ENCODE measurements at places on chromosomes 11 and 22.

DNA sequence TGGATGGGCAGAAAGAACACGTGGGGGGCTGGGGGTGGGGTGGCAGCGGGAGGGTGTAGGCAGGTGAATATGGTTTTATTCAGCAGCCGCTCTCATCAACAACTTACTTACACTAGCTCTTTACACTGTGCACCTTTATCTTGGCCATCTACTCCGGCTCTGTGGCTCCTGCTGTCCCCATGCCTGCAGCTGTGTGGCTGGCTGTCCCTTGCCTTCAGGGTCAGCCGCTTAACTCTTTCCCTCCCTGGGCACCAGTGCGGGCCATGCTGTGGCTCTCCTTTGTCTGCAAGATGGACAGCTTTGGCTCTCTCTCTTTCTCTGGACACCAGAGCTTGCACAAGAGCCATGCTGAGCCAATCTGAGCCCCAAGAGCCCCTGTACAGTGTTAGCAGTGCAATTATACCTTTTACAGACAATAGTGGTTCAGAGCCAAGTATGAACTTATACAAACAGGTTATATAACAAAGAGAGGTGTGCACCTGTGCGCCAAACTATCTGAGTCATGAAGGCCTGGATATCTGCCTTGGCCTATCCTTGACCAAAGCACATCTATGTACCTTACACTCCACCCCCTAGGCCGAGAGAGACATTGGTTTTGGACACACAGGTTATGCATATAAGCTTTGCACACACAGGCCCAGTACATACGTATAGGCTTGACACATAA, 94.3 kb upstream of the CTSC start:
- no peak for DNase-seq

DNA sequence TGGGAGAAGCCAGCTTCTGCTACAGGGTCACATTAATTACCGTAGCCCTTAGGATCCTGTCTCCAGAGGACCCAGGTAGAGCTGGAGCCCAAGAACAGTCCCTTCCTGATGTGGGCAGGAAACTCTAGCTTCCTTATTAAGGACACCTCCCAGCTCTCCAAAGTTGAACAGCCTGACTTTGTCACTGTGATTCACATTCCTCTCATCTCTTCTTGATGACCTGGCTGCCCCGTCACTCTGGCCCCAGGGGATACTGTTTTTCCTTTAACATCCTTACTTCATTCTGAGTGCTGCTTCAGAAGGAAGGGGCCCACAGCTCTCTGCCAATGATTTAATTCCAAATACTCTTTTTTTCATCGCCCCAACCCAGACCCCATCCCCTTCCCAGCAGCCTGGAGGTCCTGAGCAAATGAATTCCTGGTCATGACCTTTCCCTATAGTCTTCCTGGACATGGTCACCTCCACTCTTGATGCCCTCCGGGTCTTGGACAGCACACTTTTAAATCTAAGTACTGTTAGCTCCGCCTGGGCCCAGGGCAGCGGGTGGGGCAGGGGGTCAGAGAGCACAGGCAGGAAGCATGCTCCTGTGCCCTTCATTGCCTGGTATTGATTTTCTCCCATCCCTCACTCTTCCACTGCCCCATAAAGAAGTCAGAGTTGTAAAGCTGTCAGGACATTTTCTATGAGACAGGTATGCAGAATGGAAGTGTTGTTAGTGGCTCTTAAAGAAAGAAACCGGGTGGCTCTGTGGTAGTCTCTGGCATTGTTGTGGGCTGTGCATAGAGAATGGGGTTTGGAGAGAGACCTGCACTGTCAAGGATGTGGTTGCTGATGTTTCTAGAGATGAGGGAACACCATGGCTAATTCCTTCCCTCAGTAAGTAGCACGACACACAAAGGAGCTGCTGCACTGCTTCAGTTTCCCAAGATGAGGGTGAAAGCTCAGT, 22.3 kb upstream of the SPON1 start:
- no peak for DNase-seq

DNA sequence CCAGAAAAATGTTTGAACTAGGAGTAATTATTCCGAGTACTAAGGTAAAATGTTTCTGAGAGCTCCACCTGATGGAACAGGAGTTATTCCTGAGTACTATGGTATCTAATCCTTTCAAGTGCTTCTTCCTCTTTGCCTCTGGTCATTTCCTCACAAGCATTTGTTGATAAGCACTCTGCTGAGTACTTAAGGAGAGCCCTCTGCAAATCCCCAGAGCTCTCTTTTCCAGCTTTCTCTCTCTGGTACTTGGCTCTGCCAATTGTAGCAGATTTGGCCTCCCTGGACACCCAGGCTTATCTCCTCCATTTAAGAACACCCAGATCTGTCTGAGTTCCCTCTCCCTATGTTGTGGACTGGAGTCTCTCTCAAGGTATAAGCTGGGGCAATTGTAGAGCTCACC, 457.0 kb downstream of the MN1 start:
- DNase-seq, result no peak

DNA sequence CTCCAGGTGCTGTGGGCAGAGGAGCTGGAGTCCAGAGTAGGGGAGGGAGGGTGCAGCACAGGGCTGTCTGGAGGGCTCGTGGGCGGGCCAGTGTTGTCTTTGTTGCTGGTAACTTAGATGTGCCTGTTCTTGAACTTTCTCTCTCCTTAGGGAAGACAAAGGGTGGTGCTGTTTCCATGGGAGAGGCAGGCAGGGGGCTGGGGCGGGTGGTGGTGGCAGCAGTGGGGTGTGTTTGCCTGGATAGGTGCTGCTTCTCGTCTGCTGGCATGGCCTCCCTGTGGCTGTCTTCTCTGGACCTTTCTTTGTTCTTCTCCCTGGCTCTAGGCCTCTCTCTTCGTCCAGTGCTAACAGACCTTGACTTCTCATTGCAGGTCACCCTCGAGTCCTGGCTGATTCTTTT, 8.5 kb downstream of the SIDT2 start:
- no peak for DNase-seq

DNA sequence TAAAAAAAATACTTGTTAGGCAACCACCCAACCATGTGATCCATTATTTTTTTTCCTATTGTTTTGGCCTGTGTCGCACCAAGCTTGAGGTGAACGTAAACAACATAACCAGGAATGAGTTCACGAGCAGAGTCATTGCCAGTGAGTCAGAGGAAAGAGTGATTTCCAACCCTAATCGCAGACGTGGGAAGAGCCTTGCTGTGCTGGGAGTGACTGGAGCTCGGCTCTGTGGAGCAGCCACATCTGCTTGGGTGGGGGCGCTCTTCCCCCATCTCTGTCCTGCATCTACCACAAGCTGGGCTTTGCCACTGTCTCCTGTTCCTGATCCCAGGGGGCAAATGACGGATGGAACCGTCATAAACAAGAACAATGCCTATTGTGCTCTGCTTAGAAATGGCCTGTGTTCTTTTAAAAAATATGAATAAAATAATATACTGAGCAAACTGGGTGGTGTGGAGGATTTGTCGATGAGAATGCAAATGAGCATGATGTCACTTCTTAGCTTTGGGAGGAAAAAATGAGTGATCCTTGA, 210.0 kb downstream of the KIRREL3 start:
- no peak for DNase-seq

- no peak for DNase-seq
Measured at GRCh38 chr11:47225552-47226400, 11.0 kb downstream of the DDB2 start.

GRCh38 chr11:22903782-22904181, 43.5 kb upstream of the CCDC179 start:
- no peak for DNase-seq

GRCh38 chr22:30497466-30498150, 7.9 kb downstream of the SEC14L4 start:
- DNase-seq, result no peak

DNA sequence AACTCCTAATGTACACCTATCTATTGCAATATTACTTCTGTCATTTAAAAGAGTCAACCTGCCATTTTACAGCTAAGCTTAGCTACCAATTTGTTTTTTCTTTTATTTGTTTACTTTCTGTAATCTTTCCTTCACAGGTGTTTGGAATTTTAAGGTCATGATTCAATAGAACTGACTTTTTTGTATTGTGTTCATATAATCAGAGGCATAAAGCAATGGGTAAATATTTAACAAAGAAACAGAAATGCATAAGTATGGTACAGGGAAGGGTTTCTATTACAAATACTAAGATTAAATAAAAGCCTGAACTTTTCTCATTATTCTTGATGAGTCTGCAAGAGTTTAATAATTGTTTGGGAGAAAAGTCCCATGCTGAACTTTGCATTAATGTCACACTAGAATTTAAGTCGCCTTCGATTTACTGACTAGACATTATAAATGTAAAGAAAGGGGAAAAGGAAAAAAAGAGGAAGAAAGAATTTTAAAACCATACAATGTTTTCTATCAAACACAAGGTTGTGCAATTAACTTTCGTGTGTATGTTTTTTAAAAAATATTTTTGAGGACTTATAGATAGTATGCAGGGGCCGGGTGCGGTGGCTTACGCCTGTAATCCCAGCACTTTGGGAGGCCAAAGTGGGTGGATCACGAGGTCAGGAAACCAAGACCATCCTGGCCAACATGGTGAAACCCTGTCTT, 35.0 kb upstream of the HIPK3 start:
- DNase-seq, result no peak

DNA sequence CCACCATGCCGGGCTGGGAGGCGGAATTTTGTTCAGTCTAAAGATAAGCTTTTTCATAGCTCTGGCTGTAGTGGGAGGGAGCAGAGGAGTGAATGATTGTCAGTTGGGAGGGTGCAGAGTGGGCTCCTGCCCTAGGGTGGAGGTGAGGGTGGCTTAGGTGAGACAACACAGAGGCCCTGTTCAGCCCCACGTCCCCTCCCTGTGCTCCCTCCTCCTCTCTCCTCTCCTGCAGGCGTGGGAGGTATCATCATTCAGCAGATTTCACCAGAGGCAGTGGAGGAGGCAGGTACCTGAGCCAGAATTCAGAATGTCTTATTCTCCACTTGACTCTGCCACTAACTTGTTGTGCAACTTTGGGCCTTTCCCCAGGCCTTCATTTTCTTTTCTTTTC, 1.7 kb upstream of the THRSP start:
- no peak for DNase-seq

DNA sequence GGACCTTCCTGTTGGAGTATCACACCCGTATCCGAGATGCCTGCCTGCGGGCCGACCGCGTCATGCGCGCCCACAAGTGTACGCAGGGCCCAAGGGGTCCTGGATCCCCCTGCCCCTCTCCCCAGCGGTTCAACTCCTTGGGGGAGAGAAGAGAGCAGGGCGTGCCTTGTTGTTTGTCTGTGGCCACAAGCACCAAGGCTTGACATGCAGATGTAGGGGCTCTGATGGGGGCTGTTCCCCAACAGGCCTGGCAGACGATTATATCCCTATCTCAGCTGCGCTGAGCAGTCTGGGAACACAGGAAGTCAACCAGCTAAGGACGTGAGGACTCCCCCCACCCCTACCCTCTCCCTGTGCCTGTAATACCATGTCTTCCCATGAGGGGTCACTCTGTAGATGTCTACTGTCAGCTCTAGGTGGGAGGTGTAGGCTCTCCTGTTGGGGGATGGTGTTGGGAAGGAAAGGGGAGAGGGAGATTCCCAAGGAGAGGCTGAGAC, 6.8 kb downstream of the CFL1 start:
- DNase-seq, result no peak

DNA sequence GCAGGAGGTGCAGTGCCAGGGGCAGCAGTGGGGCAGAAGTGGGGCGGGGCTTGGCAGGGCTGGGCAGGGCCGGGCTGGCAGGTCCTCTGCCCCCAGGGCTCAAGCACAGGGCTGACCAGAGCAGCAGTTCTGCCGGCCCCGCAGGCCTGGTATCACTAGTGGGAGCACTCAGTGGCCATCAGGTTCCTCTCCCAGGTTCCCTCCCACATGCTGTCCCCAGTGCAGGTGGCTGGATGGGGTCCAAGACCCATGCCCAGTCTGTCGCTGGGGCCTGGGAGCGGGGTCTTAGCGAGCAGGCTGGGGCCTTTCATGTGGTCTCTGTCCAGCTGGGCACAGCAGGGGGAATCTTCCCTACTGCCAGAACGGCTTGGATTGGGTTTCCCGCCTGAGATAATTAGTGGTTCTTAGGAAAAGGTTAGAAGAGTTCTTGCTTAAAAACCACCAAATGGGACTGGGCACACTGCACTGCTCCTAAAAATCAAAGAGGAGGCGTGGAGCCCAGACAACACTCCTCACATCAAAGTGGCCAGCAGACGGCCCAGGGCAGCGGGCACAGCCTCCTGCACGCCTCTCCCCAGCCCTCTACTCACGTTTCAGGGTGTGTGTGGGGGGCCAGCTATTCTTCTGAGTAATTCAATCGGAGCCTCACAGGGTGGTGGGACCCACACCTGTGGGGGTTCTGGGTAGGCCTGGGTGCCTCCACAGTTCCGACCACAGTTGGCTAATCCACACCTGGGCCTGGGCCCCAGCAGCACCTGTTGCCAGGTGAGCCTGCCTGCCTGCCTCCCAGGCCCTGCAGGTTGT, 45.6 kb downstream of the TPCN2 start:
- DNase-seq, result no peak

Measured in NCI-H187 (cell line).